ENCODE measurements at places on chromosomes 4 and X.

GRCh38 chr4:53123819-53124218 lies 242.0 kb downstream of the SCFD2 start:
- DNase-seq, result no peak

- no peak for DNase-seq
Measured at GRCh38 chr4:67546004-67546356, 677 bp upstream of the CENPC start.

DNA sequence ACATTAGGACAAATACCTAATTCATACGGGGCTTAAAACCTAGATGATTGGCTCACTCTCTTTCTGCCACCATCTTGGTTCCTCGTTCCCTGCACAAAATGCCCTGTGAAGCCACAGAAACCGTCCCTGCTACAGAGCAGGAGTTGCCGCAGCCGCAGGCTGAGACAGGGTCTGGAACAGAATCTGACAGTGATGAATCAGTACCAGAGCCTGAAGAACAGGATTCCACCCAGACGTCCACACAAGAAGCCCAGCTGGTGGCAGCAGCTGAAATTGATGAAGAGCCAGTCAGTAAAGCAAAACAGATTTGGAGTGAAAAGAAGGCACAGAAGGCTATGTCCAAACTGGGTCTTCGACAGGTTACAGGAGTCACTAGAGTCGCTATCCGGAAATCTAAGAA lies 34.3 kb downstream of the TRIM61 start:
- peak; percentile 32 for DNase-seq

GRCh38 chr4:20760053-20760452 lies 59.8 kb downstream of the PACRGL start:
- no peak for DNase-seq

GRCh38 chrX:85619962-85620361 lies 240.5 kb upstream of the POF1B start:
- DNase-seq, result no peak

DNA sequence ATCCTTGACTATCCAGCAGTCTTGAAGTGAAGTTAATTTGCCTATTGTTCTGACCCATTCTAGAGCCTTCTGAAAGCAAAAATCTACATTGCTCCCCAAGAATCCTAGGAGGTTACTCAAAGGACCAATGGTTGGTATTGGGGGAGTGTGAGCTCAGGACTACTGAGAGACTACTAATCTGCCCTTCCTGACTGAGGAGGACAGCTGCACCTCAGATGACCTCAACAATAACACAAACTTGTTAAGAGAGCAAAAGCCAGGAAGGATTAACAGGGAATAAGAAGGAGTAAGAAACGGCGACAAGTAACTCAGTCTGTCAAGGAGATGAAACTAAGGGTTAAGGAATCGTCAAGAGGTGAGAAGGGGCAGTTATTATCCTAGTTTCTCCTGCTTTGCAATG lies 43.4 kb downstream of the IDS start:
- no peak for DNase-seq

DNA sequence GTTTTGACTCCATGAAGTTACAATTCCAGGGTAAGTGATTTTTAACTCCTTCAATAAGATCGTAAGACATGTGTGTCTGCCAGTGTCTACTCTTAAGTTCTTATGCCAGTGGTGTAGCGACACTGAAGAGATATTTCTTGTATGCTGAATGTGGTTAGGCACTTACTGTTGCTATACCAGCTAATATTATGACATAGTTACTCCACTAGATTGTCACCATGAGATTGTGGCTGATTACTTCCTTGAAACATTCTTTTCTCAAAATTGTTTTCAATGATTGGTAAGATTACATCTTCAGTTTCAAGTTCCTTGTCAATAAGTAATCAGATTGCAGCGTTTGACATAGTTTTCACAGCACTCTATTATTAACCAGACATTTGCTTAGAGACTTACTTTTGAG lies 60.6 kb upstream of the PAGE5 start:
- no peak for DNase-seq

- no peak for DNase-seq
Measured at GRCh38 chrX:119062750-119063374, 9.9 kb upstream of the CT47C1 start.

- DNase-seq, result no peak
Measured at GRCh38 chrX:65993915-65994460, 45.9 kb downstream of the VSIG4 start.

DNA sequence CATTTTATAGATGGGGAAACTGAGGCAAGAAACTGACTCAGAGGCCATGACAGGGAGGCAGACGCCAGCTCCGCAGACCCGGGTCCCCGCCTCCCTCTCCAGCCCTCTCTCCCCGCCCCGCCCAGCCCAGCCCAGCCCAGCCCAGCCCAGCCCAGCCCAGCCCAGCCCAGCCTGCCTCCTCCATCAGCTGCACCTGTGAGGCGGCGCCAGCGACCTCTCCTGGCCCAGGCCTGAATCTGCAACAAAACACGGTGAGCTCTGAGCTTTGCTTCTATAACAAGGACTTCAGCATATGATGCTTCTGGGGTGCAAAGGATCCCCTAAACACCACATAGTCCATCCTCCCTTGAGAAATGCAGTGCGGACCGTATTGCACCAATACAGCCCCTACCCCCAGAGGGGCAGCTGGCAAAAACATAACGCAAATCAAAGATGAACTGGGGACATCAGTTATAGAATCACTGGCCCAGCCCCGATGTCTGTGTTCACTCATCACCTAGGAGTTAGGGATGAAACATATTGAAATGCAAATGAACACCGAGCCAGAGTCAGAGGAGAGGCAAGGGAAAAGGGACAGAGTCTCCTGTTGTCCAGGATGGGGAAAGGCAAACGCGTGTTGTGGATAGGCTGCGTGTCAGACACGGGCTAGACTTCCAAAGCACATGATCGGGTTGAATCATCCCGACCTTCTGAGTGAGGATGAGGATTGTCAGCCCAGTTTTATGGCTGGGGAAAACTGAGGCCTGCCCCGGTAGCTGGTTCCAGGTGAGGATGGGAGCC lies 216.1 kb upstream of the PSAPL1 start:
- peak; percentile 69 for DNase-seq

DNA sequence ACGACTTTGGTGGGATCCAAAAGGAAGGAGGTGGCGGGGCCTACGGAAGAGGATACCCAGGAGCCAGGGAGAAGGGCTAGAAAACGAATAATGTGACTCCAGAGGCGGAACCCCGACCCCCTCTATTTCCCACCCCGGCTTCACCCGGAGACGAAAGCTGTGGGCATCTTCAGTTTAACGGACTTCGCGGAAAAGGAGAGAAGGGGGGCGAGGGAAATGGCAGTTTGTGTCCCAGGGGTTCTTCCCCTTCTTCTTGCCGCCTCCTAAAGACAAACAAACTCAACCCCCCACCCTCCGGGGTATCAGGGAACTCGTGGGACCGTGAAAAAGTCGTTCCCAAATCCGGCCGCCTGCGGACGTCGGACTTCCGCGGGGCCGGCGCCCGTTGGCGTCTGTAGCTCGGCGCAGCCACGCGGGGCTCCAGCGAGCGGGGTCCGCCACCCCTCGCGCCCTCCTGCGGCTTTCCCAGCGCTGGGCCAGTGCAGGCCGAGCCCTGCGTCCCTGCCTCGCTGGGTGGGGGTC lies 3.6 kb upstream of the LEF1 start:
- DNase-seq, result no peak

DNA sequence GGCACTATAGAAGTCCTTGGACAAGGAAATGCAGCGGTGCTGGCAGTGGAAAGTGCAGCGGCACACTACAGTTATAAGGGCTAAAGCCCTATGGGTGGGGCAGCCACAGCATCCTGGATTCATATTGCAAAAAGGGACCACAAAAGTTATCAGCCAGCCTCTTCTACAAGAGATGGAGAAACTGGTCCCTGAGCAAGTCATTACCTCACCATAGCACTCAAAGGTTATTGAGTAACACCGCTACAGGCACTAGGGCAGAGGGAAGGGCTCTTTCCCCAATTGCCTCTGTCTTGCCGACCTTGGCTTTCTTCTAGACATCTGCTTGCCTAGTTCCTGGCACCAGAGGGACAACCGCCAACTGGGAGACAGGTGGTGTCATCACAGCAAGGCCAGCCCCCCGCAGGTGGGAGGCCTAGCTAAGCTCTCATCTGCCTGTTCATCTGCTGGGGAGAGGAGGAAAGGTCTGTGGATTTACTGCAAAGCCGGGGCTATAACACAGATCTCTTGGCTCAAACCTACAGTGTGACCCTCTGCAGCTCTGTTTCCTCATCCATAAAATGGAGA lies 600.0 kb downstream of the BCOR start:
- DNase-seq, result no peak

All from foreskin keratinocyte (primary cell).